ENCODE measurements at places on chromosomes 3 and 15. TPM values are rescaled to one million over a fixed set of nuclear protein-coding genes. Genes with fewer than 3 reads are reported as not detected.

GRM2 gene
- 0.20 TPM for total RNA-seq

TMEM158 gene
- total RNA-seq, result not detected

ASB14 gene
- not detected for total RNA-seq

B4GALT4 gene
- 15.2 TPM for total RNA-seq

AMIGO3 gene
- 0.23 TPM for total RNA-seq

FAM98B gene
- 61.8 TPM for total RNA-seq

DNA sequence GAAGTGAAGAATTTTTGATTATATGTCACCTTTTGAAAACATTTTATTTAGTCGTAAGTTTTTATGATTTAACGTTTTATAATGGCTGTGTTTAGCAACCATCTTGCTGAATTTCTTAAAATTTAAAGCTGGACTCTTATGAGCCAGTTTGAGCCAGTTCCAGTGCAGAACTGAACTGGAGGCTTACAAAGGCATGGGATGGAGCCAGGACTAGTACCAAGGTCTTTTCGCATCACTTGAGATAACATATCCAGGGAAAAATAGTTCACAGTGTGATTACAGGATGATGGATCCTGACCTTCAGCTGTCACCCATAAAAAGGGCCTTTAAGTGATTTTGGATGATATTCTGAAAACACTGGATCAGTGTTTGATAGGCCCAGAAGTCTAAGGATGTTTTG, 51.0 kb downstream of the USP13 start:
- DNase-seq, result no peak

DNA sequence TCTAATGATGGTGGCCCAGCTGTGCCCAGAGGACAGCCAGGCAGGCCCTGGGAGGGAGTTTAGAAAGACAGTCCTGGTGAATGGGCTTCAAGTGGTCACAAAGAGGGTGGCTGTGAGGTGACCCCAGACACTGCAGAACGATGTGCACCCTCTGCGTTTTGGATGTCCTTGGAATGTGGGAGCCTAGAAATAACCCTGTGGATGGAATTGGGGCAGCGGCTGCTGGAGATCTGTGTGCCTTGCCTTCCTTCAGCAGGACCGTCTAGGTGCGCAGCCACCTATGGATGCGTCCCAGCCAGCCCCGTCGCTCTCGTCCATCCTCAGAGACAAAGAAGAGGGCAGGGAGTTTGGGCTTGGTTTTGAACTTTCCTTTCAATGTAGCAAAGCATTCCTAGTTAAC, 46.5 kb downstream of the KLHL25 start:
- DNase-seq, result no peak

DNA sequence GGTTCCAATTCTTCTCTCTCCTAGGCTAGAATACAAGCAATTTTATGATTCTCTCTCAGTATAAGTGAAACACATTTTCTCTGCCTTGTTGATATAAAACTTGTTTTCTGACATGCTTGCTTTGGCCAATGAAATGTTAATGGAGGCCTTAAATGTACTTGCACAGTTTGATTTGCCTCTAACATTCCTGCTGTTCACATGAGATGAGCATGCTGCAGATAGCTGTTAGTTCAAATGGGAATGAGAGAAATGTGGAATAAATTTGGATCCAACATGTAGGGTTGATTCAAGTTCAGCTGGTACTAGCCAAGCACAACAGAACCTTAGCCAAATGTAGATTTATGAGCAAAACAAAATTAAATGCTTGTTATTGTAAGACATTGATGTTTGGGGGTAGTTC, 32.6 kb upstream of the FHIT start:
- DNase-seq, result no peak

- no peak for DNase-seq
Observed at GRCh38 chr15:54388746-54389145, 410.5 kb downstream of the UNC13C start.

DNA sequence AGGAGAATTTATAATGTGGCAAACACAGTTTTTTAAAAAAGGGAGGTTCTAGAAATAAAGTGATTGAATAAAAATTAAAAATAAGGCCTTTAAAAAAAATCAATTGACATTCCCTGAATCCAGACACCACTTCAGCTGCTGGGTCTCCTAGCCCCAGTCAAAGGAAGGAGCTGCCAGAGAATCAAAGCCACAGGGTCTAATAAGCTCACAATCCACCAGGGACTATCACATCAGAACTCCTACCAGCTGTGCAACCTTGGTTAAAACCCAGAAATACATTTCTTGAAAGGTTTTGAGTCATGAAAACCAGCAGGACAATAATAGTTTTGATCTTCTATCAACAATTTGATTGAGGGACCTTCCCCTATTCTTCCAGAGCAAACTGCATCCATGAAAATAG, 134.5 kb downstream of the MECOM start:
- DNase-seq, result no peak
